ENCODE measurements at places on chromosomes 12 and 14. TPM values are rescaled to one million over a fixed set of nuclear protein-coding genes. Genes with fewer than 3 reads are reported as not detected.

DNA sequence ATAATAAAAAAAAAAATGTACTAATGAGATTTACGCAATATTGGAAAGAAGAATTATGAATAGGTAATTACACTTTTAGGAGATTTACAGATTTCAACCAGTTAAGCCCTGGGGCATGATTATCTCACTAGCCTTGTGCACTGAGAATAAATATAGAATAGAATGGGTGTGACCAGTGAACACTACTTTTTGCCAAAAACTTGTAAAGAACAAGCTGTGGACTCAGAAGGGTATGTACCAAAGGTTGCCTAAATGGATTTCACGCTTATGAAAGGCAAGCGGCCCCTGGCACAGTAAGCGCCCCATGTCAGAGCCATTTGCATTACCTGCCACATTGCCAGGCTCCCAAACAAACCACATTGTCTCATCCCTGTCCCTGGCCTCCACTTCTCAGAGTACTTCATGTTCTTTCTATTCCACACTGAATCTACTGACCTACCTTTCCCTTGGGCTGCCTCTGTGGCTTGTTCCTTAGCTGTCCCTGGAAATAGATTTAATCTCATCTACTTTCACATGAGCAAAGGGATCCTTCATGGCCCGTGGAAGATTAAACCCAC, 170.6 kb upstream of the DIO2 start:
- DNase-seq: no peak
- H3K4me1 ChIP-seq: no peaks in the 10 kb centered on the region
- H3K4me3 ChIP-seq: no peak overlapping the region
- H3K27me3 ChIP-seq: no peaks in the 10 kb centered on the region
- H3K36me3 ChIP-seq: no peaks in the 10 kb centered on the region

- no peak overlapping the region for H3K4me3 ChIP-seq
- no peaks in the 10 kb centered on the region for H3K36me3 ChIP-seq
- no peaks in the 10 kb centered on the region for H3K27me3 ChIP-seq
These were observed 19.2 kb upstream of the BTBD6 start for GRCh38 chr14:105229099-105229655.

Gene TSPAN19
- 0.38 TPM for polyA plus RNA-seq

Gene AMDHD1
- polyA plus RNA-seq: 1.1 TPM

DNA sequence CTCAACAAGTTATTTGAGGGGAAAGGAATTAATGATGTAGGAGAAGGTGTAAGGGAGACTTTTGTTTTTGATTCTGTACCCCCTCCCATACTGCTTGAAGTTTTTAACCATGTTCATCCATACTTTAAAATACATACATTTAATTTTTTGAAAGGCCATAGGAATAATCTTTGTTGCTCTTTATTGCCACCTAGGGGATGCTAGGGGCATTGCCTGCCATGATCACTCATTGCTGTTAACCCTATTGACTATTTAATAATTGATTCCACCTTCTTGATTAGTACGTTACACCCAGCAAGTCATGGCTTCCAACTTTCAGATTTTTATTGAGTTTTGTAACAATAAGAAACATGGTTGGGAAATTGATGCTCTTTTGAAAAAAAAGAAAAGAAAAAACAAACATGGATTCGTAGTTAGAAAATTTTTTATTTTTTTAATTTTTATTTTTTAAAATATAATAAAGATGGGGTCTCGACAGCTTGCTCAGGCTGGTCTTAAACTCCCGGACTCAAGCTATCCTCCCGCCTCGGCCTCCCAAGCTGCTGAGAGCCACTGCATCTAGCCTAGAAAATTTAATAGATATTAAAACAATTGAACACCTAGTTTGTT, 8.5 kb upstream of the PRKAB1 start:
- no peak for DNase-seq
- H3K4me3 ChIP-seq: no peak overlapping the region
- no peak overlapping the region for H3K27ac ChIP-seq
- H3K27me3 ChIP-seq: no peaks in the 10 kb centered on the region

Gene STON2
- polyA plus RNA-seq: 1.7 TPM

DNA sequence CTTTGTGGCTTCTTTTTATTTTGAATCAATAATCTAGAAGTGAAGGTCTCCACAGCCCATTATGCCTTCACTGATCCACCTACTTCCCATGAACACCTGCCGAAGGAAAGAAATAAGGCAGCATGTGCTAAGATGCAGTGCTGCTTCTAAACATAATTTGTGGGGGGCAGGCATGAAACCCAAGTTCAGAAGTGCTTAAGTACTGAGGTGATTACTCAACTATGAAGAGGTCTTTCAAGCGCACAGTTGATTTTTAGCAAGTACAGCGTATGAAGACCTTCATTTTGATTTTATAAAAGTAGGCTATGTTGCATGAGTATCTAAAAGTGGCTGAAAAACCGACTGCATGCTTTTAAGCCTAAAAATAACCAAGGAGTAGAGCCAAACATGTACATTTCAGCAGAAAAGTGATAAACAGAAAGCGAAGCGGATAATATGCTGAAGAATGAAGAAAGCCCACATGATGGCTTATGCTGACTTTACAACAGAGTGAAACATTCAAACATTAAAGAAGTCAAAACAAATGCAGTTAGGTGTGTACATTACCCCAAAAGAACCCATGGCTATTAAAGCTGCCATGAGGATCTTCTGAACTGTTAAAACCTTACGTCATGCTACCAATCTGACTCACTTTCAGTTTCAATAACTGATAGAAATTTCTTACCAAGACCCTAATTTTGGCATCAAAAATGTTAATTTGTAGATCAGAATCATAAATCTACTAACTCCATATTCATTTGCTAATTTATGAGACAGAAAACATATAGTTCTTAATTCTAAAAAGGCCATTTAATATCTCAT, 29.3 kb downstream of the KICS2 start:
- H3K27me3 ChIP-seq: no peaks in the 10 kb centered on the region
- H3K4me1 ChIP-seq: no peaks in the 10 kb centered on the region
- no peak overlapping the region for H3K4me3 ChIP-seq
- H3K27ac ChIP-seq: no peak overlapping the region
- DNase-seq: no peak
- H3K36me3 ChIP-seq: peaks cover 6% of the 10 kb centered on the region

DNA sequence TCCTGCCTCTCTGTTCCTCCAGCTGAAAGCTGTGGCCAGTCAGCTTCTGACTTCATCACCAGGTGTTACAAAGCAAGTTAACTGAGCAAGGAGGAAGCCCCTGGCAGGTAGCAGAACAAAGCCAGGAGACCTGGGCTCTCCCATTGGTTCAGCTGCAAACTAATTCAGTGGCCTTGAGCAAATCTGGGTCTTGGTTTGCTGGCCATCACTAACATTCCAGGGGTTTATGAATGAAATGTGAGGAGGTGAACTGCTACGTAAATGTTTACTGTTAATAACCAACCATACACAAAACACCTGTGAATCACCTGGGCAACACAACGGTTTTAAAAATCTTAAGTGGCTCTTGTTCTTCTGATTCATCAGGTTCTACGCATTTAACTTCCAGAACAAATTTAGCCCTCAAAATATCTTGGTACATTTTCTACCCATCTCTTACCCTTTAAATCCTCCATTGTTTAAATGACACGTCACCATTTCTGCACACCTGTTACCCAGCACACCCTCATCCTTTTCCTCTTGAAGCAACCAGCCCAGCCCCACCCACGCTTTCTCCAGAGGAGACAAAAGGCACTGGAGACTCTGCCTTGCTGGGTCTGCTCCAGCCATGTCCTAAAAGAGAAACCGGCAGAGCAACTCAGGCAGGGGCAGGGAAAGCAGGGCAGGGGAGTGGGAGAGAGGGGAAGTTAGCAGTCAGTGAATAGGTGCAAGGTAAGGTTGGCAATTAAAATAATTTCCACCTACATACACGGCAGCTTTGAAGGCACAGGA, 49.3 kb upstream of the TSPAN11 start:
- H3K4me1 ChIP-seq: no peaks in the 10 kb centered on the region
- no peaks in the 10 kb centered on the region for H3K27me3 ChIP-seq
- H3K27ac ChIP-seq: no peak overlapping the region
- H3K36me3 ChIP-seq: no peaks in the 10 kb centered on the region
- no peak for DNase-seq

Gene IL26
- polyA plus RNA-seq: not detected

Gene ZC2HC1C
- 11.9 TPM for polyA plus RNA-seq

- no peak overlapping the region for H3K27ac ChIP-seq
- H3K4me1 ChIP-seq: no peaks in the 10 kb centered on the region
- no peaks in the 10 kb centered on the region for H3K27me3 ChIP-seq
- H3K36me3 ChIP-seq: no peaks in the 10 kb centered on the region
These were observed 100.5 kb upstream of the LMNTD1 start for GRCh38 chr12:25653487-25654175.
